ENCODE measurements at places on chromosomes 3 and 15.

- DNase-seq, result no peak
These were observed 250.5 kb downstream of the SHQ1 start for GRCh38 chr3:72597756-72598195.

DNA sequence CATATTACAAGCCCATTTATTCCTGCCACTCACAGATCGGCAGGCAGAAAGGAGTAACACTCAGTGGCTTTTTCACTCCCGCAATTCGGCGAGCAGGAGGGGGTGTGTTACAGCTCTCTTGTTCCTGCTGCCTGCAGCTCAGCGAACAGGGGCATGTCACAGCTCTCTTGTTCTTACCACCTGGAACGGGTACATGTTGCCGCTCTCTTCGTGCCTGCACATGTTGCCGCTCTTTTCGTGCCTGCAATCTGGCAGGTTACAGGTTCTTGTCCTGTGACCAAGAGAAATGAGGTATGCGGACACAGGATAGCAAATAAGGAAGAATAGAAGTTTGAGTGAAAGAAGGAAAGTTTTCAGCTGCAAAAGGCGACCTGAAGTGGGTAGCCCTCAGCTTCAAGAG, 761.4 kb downstream of the NAALADL2 start:
- no peak for DNase-seq

DNA sequence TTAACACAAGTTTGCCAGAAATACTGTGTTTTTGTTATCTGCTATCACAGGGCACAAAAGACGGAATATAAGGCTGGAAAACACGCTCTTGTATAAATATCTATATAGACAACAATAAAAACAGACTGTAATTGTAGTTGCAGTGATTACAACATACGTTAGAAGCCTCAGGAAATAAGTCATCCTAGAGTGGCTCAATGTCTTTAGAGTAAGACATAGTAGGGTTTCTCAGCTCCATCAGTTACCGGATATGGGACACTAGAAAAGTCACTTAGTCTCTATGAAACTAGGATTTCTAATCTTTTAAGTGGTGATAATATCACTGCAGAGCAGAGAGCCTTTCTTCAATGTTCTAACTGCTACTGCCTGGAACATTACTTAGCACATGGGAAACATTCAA, 208.8 kb downstream of the STAG1 start:
- DNase-seq, result no peak

GRCh38 chr3:146496726-146497125, 27.4 kb upstream of the PLSCR2 start:
- no peak for DNase-seq

- no peak for DNase-seq
These were observed 52.7 kb downstream of the TLE3 start for GRCh38 chr15:70045045-70045444.
